Esophagus squamous epithelium (tissue), 5 donors: ENCODE measurements at places on chromosomes 11 and 22. TPM values are rescaled to one million over a fixed set of nuclear protein-coding genes. Genes with fewer than 3 reads are reported as not detected.

- DNase-seq = no peak
These were observed 14.5 kb downstream of the CRYBA4 start for GRCh38 chr22:26636296-26636695.

DNA sequence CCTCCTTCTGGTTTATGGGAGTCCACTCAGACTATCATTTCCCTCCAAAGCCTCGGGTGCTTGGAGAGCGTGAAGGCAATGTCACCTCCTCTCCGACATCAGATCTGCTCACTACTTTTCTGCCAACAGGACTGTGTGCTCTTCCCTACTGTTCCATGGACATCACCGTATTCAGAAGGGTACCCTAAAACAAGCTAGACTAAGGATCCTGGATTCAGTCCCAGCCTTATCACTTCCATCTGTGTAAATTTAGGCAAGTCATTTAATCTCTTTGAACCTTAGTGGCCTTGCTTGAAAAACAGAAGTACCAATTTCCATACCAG is 78.2 kb downstream of the KCNC1 start:
- no peak for DNase-seq

DNA sequence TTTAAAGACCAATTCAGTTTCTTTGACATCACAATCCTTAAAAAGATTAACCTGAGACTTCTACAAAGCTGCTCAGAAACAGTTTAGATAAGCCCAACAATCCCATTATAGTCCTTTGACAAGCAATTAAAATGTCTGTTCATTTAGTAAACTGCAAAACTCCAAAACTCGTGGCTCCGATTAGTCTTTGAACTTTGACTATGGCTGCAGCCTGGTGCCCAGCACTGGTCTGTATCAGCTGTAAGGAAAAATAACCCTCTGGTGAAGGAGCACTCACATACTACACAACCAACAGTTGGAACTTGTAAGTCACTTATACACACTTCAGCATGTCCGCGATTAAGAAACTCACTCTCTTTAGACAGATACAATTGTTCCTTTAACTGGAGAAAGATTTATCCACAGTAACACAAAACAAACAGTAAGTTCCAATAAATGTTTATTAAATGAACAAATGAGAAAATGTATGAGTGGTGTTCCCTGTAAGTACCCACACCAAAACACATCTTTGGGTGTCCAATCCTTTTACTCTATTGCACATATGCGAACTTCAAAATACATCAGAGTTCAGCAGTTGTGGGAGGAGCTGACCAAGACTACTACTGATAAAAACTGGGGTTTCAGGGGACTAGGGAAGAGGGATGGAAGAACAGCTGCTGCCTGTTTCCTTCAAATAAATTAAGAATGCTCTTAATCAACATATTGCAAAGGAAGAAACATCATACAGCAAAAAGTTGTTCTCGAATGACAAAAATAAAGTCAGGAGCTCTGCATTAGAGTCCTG is 36.4 kb downstream of the PITPNB start:
- no peak for DNase-seq

SCN3B gene
- total RNA-seq = 0.83 TPM

TMEM191C gene
- total RNA-seq = 0.59 TPM
